ENCODE measurements at places on chromosomes 1 and 21.
A peak's percentile ranks its signal among the peaks of the same experiment; 100 is the strongest.

DNA sequence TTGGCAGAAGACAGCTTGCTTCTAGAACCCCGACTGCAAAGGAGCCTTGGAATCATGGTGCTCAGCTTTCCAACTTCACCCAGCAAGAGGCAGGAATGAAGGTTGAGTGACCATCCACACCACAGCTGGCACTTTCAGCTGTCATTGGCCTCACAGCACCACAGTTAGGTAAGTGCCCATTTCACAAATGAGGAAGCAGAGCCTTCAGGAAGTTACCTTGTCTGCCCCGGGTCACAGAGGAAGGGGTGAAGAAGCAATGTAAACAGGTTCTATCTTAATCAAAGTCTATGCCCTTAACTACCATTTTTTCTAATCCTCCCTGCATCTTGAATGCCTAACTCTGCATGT, 156.0 kb downstream of the GLUL start:
- DNase-seq: peak; percentile 38

GRCh38 chr1:232622378-232622777, 7.6 kb downstream of the SIPA1L2 start:
- DNase-seq: no peak

GRCh38 chr1:18444563-18444962, 36.2 kb upstream of the KLHDC7A start:
- no peak for DNase-seq

GRCh38 chr1:35659589-35659988, 18.3 kb upstream of the PSMB2 start:
- no peak for DNase-seq
